ENCODE measurements at places on chromosomes 16 and 17. TPM values are rescaled to one million over a fixed set of nuclear protein-coding genes. Genes with fewer than 3 reads are reported as not detected.

GRCh38 chr16:23423496-23424049 lies 29.4 kb downstream of the COG7 start:
- DNase-seq = peak; percentile 85

LRRC36 gene
- not detected for total RNA-seq

DNA sequence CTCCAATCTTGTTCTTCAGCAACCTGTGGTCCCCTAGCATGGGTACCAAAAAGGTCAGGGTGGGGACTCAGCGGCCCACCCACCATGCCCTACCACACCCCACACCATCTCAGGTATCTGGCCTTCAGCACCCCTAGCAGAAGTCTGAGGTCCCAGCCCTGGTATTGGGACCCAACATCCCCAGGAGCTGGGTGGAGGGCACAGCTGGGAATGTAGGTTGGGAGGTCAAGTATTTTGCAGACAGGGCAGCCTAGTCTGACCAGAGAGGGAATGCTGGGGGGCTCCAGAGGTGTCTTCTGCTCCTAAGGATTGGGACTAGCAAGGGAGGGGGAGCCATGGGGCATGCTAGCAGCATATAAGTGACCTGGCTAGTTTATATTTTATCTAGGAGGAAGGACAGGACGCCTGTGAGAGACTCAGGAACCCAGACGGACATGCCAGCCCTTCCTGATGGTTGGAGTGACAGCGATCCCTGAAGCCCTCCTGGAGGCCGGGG lies 822 bp upstream of the ADAM11 start:
- no peak for DNase-seq

DNA sequence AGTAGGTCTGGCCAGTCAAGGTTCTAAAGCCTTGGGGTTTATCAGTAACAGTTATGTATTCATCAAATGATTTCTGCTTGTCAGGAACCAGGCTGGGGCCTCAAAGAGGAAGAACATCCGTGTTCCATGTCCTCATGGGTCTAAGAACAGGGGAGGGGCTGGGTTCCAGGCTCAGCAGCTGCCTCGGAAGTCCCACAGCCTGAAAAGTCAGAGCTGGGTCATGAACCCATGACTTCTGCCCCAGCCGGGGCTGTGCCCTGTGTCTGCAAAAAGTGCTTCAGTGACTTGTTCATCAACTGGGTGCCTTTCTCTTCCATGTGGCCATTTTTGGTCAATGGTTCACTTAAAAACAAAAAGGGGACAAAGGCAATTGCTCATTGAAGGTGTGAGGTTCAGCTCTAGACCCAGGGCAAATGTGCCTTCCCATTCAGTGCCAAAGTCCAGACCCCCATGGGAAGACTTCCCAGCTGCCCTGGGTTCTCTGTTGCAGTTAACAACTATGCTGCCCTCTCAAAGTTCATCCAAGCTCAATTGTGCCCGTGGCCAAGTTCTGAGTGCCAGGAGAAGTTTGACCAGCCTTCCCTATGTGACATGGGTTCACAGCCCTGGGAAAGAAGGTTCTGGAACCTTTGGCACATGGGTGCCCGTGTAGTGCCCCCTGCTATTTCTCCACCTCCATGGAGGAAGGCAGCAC lies 18.5 kb downstream of the TBKBP1 start:
- no peak for DNase-seq

GPRC5C gene
- 28.2 TPM for total RNA-seq

DNA sequence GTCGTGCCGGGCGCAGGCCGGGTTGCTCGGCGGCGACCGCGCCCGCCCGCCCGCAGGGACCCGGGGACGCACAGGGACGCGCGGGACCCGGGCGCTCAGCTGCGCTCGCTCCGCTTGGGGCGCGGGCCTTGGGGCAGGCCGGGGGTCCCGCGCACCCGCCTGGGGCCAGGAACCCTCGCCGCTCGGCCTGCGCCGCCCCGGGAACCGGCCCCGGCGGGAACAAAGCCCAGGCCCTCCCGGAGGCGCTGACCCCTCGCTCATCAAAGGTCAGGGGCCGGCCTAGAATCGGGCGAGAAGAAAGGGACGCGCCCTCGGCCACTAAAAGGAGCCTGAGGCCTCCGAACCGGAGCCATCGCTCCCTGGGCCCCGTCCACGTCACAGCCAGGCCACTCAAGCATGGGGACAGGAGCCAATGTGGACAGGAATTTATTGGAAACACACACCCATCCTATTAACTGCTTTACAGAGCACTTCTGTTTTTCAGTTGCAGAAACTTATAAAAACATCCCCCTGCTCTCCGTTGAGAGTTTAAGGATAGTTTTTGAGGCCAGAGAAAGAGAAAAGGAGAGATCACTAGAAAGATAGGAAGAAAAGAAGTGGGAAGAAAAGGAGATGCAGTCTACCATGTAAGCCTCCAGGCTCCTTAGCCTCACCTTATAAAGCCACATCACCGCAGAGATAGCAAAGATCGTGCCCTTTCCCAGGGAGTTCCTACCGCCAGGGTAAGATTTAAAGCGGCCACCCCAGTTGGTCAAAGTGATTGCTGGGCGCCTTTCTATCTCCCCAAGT lies 558 bp upstream of the ZFHX3 start:
- peak; percentile 72 for DNase-seq

- no peak for DNase-seq
Measured at GRCh38 chr17:63819585-63820537, 7.4 kb upstream of the PSMC5 start.

GRCh38 chr16:67750466-67750865 lies 31.4 kb upstream of the GFOD2 start:
- DNase-seq = no peak

All from heart right ventricle (tissue), 16 donors.